Left forelimb (tissue), 1 donor: ENCODE measurements at places on chromosomes 6 and 20.

DNA sequence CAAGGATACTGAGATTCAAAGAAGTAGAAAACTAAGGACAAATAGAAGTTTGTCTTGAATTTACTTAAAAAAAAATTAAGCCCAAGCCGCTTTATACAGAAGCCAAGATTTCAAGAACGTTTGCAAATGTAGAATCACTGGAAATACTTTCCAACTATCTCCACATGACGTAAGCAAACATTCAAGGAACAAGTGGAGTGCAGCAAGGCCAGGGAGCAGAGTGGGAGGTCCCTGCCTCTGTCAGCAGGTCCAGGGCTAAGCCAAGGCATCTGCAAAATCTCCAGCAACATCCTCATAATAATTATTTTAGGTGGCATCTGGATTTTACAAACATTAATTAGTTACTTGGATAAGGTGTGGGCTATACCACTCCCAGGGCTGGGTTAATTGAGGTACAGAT, 60.1 kb upstream of the AKIRIN2 start:
- DNase-seq, result no peak

DNA sequence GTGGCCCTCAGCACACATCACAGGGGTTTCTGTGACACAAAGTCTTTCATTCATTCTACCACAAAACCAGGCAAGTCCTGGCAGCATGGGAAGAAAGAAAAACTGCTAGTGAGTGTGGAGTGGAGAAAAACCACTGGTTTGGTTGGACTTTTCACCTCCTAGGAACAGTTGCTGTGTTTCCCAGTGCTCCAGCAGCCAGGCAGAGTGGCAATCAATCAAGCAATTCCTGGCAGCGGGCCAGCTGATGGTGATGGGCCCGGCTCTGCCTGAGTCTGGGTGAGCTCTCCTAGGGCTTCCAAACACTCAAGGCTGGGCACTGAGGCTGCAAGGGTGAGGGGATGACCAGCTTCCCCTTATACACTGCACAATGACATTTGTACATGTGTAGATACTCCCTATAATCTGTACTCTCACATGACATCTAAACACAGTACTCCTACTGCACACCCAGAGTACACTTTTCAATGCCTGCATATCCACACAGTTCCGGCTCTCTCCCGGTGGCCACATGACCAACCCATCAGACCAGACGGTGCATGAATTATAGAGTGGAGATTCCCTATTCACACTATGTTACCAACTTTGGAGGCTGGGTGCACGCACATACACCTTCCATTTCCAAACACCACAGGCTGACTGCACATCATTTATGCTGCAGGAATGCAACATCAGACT, 156.6 kb downstream of the UNC5CL start:
- no peak for DNase-seq

DNA sequence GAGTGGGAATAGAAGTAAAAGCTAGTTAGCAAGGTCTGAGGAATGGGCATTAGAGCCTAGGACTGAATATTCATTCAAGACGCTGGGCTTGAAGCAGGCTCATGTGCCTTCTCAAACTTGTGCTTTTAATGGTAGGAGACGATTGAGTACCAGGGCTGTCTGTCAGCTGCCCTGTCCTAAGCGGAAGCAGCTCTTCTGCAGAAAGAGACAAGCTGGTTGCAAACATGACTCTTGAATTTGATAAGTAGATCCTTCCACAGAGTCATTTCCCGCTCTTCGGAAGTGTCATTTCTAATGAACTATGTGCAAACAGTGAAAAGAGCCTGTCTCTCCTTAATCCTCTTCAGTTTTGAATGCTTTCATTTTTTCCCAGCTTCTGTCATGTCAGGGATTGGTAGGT, 176.4 kb downstream of the TFAP2B start:
- no peak for DNase-seq

DNA sequence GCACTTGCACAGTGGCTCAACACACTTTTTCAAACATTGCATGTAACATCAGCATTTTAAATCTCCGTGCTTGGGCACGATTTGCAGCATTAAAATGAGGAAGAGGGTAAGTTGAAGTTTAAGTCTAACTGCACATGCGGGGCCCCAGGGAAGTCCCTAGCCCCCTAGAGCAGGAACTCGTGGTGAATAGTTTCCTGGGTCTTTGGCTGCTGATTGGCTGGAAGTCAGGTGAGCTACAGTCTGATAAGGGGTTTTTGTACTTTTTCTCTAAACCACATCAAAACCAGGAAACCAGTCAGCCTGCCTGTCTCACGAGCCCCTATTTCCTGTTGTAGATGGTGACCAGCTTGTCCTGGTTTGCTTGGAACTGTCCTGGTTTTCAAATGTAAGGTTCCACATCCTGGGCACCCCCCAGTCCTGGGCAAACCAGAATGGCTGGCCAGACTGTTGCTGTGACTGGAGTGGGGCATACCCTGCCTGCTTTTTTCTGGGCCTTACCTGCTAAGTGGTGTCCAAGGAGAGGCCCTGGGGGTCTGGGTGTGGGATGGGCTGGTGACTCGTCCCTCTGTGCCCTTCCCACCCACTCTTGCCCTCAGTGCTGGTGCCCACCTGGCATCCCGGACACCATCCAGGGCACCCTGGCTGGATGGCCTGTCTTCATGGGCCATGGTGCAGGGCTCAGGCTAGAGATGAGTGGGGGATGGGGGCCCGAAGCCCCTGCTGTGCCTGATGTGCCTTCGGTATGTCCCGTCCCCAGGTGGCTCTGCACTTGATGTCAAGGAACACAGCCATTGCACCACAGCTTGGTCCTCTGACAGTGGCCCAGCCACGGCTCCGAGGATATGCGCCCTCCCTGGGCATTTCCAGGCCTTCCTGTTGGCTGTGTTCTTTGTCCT, 31.8 kb downstream of the SUN5 start:
- no peak for DNase-seq

DNA sequence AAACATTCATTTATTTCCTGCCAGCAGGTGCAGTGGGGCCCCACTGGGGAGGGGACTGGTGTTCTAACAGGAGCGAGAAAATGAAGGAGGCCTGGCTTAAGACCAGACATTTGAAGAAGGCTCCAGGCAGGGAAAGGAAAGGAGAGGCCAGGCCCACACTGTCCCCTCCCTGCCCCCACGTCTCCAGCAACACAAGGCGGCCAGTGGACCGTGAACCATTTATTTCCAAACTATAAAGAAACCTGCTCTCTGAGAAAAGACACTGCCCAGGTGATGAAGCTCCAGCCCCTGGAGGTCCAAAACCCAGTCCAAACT, 41.4 kb upstream of the CDH22 start:
- DNase-seq, result no peak

DNA sequence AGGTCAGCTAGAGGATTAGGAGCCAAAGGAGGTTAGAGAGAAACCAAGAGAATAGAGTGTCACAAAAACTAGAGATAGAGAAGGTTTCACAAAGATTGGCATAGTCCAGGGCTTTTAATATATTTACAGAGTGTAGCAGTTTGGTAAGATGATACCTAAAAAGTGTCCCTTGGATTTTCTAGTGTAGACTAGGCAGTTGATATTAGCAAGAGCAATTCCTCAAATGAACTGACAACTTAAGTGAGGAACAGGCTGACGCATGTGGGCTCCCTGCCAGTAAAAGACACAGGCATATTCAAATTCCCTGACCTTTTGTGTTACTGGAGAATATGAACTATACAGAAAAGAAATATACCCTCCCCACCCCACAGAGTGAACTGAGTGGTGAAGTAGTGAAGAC, 40.1 kb downstream of the VTA1 start:
- no peak for DNase-seq

- no peak for DNase-seq
These were observed 217.7 kb downstream of the HAO1 start for GRCh38 chr20:7722564-7722963.

DNA sequence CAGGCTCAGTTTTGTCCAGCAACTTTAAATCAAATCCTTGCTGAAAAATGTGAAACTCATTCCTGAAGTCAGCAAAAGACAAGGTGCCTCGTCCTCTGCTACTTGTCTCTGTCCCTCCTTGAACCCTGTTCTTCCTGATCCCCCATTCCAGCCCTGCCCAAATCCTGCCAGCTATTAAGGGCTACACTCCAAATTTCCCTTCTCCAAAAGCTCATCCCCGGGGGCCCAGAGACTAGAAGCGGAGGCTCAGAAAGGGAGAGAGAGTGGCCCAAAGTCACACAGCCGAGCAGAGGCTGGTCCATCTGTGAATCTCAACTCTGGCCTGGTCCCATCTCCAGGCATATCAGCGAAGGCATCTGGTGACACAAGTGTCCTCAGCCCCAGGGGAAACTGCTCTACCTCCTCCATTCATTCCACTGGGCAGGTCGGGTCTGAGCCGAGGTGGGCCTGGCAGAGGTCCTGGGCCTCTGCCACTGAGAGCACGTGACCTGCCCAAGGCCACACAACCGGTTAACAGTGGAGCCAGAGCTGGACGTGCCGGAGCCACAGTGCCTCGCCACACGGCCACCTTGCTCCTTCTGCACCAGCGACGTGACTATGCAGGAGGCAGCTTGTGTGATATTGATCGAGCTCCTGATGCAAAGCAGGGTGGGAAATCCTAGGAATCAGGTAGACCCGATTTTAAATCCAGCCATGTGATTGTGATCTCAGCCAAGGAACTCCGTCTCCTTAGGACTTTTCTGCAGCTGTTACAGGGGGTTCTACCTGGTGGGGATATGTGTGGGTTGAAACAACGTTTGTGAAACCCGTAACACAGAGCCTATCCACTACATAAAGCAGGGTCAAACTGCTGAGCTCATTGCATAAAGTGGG, 28.6 kb downstream of the NOL4L start:
- DNase-seq, result no peak

DNA sequence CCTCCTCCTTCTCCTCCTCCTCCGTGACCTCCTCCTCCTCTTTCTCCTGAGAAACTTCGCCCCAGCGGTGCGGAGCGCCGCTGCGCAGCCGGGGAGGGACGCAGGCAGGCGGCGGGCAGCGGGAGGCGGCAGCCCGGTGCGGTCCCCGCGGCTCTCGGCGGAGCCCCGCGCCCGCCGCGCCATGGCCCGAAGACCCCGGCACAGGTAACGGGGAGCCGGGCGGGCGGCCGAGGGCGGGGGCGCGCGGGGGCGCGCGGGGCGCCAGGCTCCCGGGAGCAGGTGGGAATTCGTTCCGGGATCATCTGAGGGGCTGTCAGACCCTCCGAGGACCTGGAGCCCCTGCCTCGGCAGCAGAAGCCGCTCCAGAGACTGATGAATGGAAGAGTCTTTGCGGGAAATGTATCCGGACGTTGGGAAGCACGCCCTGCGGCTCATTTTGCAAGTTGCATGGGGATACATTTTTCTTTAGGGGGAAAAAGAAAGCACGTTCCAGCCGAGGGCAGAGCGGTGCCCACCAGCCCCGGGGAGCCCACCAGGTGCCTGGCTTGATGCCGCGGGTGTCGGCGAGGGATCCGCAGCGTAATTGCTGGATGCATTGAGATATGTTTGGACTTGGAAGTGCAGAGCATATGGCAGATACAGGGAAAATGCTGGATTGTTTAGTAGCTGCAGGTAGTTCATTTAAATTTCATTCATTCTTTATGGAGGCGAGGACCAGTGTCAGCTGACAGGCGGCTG, 394 bp downstream of the MYB start:
- DNase-seq, result no peak

GRCh38 chr6:33815854-33816253, 12.1 kb upstream of the MLN start:
- no peak for DNase-seq

DNA sequence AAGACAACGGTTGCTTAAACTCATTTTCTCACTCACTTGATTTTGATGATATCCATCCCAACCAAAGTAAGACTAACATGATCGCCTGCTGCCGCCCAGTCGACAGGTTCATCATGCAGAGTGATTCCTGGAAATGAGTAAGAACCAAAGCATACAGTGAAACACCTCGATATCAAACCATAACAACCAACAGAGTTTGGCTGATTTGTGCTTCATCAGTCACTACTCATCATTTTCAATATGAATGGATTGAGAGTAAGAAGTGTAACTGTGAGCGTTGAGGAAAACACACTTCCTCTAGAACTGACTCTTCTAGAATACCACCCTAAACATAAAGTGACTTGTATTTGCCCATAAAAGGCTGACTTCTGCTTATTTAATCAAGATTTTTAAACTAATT, 29.2 kb upstream of the ALDH8A1 start:
- DNase-seq, result no peak

GRCh38 chr20:40667503-40667902, 21.5 kb downstream of the MAFB start:
- no peak for DNase-seq

GRCh38 chr6:41595166-41595565, 43.1 kb upstream of the MDFI start:
- no peak for DNase-seq

DNA sequence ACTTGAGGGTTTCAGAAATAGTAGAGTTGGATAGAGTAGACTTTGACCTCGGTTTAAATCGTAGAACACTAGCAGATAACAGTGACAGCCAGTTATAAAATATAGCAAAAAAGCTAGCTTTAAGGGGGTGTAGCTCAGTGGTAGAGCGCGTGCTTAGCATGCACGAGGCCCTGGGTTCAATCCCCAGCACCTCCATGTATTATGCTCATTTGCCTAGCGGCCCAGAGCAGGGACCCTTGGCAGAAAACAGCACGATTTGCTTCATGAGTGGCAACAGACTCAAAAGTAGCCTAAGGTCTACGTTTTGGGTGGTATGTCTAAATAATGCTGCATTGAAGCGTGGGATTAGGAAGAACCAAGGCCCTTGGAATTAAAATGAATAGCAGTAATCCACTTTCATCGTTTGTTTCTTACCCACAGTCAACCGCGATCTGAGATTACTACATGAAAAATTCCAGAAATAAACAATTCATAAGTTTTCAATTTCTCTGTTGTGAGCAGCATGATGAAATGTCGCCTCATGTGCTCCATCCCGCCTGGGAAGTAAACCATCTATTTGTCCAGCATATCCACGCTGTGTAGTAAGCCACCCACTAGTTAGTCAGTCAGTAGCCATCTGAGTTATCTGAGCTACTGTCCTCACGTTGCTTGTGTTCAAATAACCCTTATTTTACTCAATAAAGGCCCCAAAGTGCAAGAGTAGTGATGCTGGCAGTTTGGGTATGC, 184.9 kb downstream of the GPX5 start:
- DNase-seq, result no peak

GRCh38 chr20:10513931-10514575, 78.9 kb downstream of the SLX4IP start:
- DNase-seq, result no peak

DNA sequence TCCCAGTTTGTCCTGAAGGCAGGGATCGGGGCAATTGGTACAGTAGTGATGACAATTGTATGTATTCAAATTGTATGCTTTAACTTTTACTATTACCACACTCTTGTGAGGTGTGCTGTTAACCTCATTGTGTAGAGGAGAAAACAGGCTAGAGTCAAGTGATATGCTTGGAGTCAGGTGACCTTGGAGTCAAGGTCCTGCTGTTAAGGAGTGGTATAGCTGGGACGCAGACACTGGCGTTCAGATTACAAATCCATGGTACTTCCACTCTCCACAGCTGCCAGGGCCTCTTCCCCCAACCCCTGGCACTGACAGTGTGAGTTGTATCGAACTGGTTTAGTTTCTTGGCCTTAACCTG, 10.5 kb downstream of the CNPY3 start:
- no peak for DNase-seq

- no peak for DNase-seq
These were observed 27.4 kb upstream of the BMP2 start for GRCh38 chr20:6740096-6740495.
